ENCODE measurements at places on chromosomes 7 and 10.

- DNase-seq = no peak
These were observed 8.3 kb upstream of the SMKR1 start for GRCh38 chr7:129494041-129494440.

- DNase-seq = no peak
These were observed 8.0 kb downstream of the TNS3 start for GRCh38 chr7:47573758-47574481.

GRCh38 chr7:41491308-41491707 is 211.6 kb downstream of the INHBA start:
- DNase-seq = no peak

GRCh38 chr7:27219821-27220220 is 19.9 kb upstream of the HOXA13 start:
- DNase-seq = no peak

GRCh38 chr7:46032942-46033341 is 111.9 kb upstream of the IGFBP3 start:
- DNase-seq = no peak

- no peak for DNase-seq
These were observed 117.2 kb downstream of the SRI start for GRCh38 chr7:88102675-88103074.

DNA sequence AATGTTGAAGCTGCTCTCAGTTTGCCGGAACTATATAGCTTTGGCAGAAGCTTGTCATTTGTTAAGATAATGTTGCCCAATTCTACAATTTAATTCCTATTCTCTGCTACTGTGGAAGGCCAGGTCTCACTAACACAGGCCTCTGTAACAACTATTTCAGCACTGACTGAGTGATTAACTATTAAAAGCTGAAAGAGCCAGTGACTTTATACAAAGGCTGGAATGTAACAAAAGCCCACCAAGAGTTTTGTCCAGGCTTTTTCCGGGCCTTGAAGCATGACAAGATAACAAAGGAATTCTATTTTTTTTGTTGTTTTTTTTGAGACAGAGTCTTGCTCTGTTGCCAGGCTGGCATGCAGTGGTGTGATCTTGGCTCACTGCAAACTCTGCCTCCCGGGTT is 795.6 kb downstream of the PHTF2 start:
- DNase-seq = no peak

DNA sequence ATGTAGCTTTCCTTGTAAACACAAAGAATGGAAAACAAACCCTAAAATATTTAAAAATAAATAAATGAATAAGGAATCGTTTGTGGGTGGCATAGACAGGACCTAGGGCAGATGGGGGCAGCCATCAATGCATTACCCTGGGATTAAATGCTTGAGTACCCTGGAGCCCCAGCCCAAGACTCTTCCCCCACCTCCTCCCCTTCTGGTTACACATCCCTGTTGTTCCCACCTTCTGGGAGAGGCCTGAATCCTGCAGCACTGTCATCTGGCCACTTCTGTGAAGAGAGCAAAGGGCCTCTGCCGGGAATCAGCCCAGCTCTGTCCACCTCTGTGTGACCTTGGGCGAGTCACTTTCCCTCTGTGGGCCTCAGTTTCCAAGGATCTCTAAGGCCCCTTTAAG is 61.6 kb upstream of the COL13A1 start:
- DNase-seq = no peak

DNA sequence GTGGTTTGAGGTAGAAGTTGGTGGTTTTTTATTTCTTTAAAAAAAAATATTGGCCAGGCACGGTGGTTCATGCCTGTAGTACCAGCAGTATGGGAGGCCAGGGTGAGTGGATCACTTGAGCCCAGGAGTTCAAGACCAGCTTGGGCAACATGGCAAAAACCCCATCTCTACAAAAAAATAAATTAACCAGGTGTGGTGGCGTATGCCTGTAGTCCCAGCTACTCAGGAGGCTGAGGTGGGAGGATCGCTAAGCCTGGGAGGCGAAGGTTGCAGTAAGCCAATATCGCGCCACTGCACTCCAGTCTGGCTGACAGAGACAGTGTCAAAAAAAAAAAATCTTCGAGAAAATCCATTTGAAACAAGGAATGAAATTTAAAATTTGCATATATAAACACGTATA is 1.1 kb downstream of the IL2RA start:
- no peak for DNase-seq

- DNase-seq = no peak
These were observed 14.6 kb upstream of the NUB1 start for GRCh38 chr7:151327022-151327421.

DNA sequence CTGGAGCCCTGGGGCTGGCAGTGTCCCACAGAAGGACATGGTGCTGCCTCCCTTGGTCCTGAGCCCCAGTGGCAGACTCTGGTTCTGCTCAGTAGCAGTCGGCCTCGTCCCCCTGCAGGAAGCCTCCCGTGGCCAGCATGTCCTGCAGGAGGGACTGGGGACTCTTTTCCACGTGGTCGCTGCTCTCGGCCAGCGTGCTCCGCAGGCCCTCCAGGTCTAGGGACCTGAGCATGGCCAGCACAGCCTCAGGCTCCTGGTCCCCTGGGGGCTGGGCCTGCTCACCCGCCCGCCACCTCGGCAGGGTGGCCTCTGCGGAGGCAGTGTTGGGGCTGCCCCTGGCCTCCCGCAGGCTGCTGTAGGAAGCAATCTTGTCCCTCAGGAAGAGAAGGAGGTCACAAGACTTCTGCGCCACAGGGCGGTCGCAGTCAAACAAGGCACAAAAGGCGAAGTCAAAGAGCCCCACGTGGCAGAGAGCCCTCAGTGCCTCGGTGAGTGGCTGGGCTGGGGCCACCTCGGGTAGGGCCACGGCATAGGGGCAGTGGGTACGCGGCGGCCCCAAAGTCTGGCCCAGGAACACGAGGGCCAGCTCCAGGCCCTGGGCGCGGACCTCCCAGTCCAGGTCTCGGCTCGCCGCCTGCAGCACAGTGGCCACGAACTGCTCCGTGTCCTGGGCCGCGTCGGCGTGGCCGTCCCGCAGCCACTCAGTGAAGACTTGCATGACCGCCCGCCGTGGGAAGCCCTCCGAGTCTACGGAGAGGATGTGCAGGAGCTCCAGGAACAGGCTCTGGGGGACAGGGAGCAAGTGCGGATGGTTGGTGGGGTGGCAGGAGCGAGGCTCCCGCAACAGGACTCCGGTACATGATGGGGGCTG is 17.1 kb downstream of the BRAT1 start:
- no peak for DNase-seq

GRCh38 chr7:79876848-79877252 is 257.8 kb upstream of the GNAI1 start:
- no peak for DNase-seq

DNA sequence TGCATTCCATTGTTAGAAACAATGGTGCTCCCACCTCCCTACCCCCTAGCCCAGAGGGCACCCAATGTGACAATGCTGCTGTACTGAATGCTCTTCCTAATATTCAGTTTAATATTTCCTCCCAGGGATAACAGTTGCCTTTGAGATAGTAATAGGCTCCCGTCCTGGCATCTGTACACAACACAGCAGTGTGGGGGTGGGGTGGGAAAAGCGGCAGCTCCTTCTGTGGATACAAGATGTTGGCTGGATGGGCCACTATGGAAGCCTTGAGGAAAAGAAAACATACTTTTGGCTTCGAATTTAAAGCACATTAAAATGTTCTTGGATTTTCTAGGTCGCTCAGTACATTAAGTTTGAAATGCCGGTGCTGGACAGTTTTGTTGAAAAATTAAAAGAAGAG is 9.2 kb upstream of the ZNF22 start:
- no peak for DNase-seq

GRCh38 chr7:30026229-30027064 is at the start of gene FKBP14:
TSS of gene FKBP14 (minus strand) at chr7:30026702. CDS start at chr7:30026508, 194 bp downstream.
- DNase-seq = peak; percentile 99

GRCh38 chr10:102452672-102453340 is 1.5 kb upstream of the C10orf95 start:
- peak; percentile 69 for DNase-seq

DNA sequence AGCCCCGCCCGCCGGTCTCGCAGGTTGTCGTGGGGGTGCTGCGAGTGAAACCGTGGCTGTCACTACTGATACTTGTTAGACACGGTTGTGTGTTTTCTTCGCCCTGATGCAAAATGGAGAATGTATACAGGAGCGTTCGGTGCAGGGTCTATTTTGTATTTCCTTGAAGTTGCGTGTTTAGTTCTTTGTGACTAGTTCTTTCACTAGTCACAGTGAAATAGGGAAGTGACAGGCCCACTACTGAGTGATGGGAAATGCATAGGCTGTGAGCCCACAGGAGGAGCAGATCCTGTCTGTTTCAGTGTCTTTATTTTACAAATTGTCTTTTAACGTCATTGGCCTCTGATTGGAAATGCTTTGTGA is 675 bp downstream of the ABRAXAS2 start:
- DNase-seq = peak; percentile 25

- DNase-seq = no peak
These were observed 13.1 kb downstream of the DPYSL4 start for GRCh38 chr10:132199854-132200311.

DNA sequence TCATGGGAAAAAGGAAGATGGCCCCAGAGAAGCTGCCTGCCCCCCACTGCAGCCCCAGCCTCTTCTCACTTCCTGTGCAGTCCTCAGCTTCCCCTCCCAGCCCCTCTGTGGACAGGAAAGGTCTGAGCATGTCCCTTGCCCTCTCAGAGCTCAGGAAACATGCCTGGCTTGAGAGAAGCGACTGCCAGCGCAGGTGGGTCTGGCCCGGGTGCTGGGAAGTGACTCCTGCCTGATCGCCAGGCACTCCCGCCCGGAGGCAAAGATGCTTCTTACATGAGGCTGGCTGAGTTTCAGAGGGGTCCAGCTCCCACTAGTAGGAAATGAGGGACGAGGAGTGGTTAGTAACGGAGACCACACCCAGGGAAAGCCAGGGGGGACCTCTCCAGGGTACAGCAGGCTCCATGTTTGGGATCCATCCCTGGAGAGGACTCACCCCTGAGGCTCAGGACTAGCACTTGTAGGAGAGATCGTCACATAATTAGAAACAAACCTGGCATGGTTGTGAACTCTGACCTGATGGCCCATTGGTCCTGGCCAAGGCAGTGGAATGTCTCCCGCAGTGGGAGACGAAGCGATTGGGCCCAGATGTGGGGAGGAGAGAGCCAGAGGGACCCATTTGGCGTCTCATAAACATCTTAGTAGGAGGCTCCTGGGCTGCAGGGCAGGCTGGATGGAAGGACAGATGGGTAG is 12.3 kb downstream of the ELN start:
- DNase-seq = no peak

- DNase-seq = no peak
These were observed 29.5 kb upstream of the INSIG1 start for GRCh38 chr7:155268211-155268610.

- no peak for DNase-seq
These were observed 83.5 kb downstream of the TACC2 start for GRCh38 chr10:122072491-122072890.

All from GF-D8 (cell line).